ENCODE measurements at places on chromosomes 2 and 18. TPM values are rescaled to one million over a fixed set of nuclear protein-coding genes. Genes with fewer than 3 reads are reported as not detected.

Gene LIMS2
- polyA plus RNA-seq = 8.3 TPM

Gene CIB4
- polyA plus RNA-seq = not detected

Gene ASB3
- 12.2 TPM for polyA plus RNA-seq

Gene ADAM23
- polyA plus RNA-seq = 2.7 TPM

Gene NAT8
- 3.3 TPM for polyA plus RNA-seq

Gene MROH2A
- polyA plus RNA-seq = not detected

Gene KYNU
- polyA plus RNA-seq = 9.4 TPM

Gene IL36RN
- 0.23 TPM for polyA plus RNA-seq

Gene SCN2A
- 0.86 TPM for polyA plus RNA-seq

Gene RNF144A
- 5.4 TPM for polyA plus RNA-seq

Gene RBM43
- 2.2 TPM for polyA plus RNA-seq

Gene C18orf54
- polyA plus RNA-seq = 1.1 TPM

Gene CNTNAP5
- polyA plus RNA-seq = 0.28 TPM

Gene TWIST2
- polyA plus RNA-seq = 13.5 TPM

Gene ZNF512
- polyA plus RNA-seq = 19.9 TPM

Gene HRH4
- not detected for polyA plus RNA-seq

Gene PRKAG3
- polyA plus RNA-seq = 0.23 TPM

Gene DSG4
- 0.41 TPM for polyA plus RNA-seq

Gene SCTR
- 4.9 TPM for polyA plus RNA-seq

Gene IL18RAP
- not detected for polyA plus RNA-seq

Gene CNGA3
- polyA plus RNA-seq = not detected

Gene OTOS
- 0.34 TPM for polyA plus RNA-seq

Gene WIPF1
- 32.7 TPM for polyA plus RNA-seq

Gene SCN9A
- polyA plus RNA-seq = 4.1 TPM

Gene CARF
- 5.1 TPM for polyA plus RNA-seq

Gene NTSR2
- polyA plus RNA-seq = not detected

Gene DHRS9
- polyA plus RNA-seq = 2.2 TPM

Gene RESP18
- polyA plus RNA-seq = not detected

Gene NEU4
- 10.2 TPM for polyA plus RNA-seq

Gene DNER
- polyA plus RNA-seq = not detected

Gene SFTPB
- 1.1 TPM for polyA plus RNA-seq

Gene ARMC9
- polyA plus RNA-seq = 15.9 TPM

Gene DQX1
- polyA plus RNA-seq = not detected

Gene SERPINB3
- polyA plus RNA-seq = not detected

Gene MPPE1
- 45.5 TPM for polyA plus RNA-seq

Gene PHOSPHO2
- 8.7 TPM for polyA plus RNA-seq

Gene POTEE
- polyA plus RNA-seq = 2.9 TPM

Gene ZNF804A
- 1.7 TPM for polyA plus RNA-seq

Gene CELF4
- 2.9 TPM for polyA plus RNA-seq

Gene ONECUT2
- 0.24 TPM for polyA plus RNA-seq

Gene RAPGEF4
- 2.0 TPM for polyA plus RNA-seq

Gene SLC9A4
- polyA plus RNA-seq = 1.6 TPM

Gene STPG4
- not detected for polyA plus RNA-seq

Gene PRSS56
- not detected for polyA plus RNA-seq

Gene LCT
- 0.51 TPM for polyA plus RNA-seq

Gene TNFAIP6
- polyA plus RNA-seq = 9.8 TPM

Gene CFC1
- polyA plus RNA-seq = 28.4 TPM

Gene DYNAP
- polyA plus RNA-seq = 0.79 TPM

Gene POU3F3
- not detected for polyA plus RNA-seq

Gene CLHC1
- 10.6 TPM for polyA plus RNA-seq

Gene CRYBA2
- not detected for polyA plus RNA-seq

Gene WDR7
- polyA plus RNA-seq = 5.9 TPM
